Upper lobe of right lung (tissue), 1 donor: ENCODE measurements at places on chromosomes 5 and 9. TPM values are rescaled to one million over a fixed set of nuclear protein-coding genes. Genes with fewer than 3 reads are reported as not detected.
A peak's percentile ranks its signal among the peaks of the same experiment; 100 is the strongest.

DNA sequence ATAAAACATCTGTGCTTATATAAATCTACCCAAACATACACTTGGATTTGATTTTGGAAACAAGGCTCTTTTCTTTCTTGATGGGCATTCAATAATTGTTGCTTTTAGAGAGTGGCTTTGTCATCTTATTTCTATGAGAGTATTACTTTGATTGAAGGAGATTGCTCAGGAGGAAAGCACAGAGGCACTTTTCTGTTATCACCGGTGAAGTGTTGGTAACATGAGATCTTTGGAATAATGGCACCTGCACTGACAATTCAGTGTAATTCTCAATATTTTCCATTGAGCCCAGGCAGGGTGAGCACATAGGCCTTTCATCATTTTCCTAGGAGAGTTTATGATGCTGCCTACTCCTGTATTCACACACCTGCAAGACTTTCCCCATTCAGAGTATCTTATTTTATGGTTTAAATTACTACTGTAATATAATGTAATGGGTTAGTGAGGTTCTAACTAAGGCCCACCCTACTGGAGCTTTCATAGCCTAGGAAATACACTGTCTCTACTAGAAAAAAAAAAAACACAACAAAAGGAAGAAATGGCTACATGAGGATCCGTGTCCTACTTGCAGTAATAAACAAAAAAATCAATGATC lies 244.3 kb downstream of the DENND1A start:
- DNase-seq = no peak

GRCh38 chr9:86279839-86280238 lies 2.5 kb downstream of the ISCA1 start:
- DNase-seq = no peak

DNA sequence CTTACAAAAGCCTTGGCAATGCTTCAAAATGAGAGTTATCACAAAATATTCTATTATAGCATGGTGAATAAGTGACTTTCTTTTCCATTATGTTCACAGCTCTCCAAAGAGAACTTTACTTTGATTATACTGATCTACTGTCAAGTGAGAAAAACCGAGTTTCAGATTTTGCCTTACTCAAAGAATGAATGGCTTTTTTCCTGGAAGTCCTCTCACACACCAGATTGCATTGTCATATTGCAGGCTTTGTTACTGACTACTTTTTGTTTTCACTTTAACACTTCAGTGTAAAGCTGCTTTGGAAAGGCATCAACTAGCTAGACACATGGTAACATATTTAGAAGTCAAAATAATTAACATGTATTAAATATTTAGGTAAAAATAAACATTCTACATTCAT lies 765.2 kb upstream of the NUDT12 start:
- no peak for DNase-seq

DNA sequence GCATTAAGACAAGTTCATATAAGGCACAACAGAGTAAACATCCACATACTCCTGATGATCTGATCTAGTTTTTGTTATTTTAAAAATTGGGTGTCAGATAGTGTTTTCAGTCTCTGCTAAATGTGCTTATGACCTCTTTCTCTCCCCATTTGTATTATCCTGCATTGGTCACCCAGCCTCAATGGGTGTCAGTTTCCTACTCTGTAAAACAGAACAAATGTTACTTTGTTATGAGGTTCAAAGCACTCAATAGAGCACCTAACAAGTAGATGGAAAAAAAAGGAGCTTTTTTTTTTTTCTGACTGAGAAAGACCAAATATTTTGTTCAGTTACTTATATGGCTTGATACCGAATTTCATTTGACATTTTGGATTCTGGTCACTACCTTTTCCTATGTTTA lies 33.6 kb upstream of the RASGRF2 start:
- no peak for DNase-seq

- no peak for DNase-seq
Observed at GRCh38 chr5:31404325-31404724, 127.6 kb downstream of the DROSHA start.

GRCh38 chr5:39577529-39577928 lies 152.7 kb upstream of the DAB2 start:
- DNase-seq = no peak

ARID3C gene
- total RNA-seq = not detected

- DNase-seq = peak; percentile 96
Observed at GRCh38 chr9:69759421-69760277, at the start of gene PTAR1. TSS of gene PTAR1 (minus strand) at chr9:69760011. CDS start at chr9:69759938, 73 bp downstream.

RNF208 gene
- total RNA-seq = 6.7 TPM

GRCh38 chr5:113451797-113452196 lies 17.0 kb upstream of the TSSK1B start:
- DNase-seq = no peak

OR13J1 gene
- total RNA-seq = not detected

- DNase-seq = peak; percentile 82
Observed at GRCh38 chr5:172925336-172925948, 33.8 kb upstream of the RPL26L1 start.

DNA sequence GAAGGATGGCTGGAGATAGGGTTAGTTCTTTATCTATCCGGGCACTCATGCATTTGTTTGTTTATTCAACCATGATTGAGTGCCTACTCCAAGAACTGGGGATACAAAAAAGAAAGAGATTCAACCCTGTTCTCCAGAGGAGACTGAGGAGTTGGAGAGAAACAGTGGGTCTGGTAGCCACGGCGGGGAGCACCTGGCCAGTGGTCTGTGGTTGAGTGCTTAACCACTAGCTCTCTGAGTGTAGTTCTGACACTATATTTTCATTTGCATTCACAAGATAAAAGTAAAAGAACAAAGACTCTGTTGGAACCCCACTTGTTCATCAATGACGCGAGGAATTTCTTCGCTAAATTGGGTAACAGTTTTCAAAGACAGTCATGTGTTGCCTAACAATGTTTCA lies 295.5 kb upstream of the MSX2 start:
- DNase-seq = no peak

DNA sequence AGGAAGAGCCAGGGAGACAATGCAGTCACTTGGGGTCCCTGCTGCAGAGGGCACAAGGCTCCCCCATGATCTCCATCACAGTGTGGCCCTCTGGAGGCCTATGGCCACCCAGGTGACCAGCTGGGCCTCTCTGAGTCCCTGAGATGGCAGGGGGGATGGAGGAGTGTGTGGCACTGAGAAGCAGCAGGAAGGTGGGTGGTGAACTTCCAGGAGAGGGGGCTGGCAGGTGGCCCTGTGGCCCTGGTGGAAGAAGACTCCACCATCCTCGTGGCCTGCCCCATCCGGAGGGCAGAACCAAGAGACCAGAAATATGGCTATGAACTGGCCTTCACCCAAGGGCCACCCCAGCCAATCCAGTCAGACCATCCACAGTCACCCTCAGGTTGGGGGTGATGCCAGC lies 31.7 kb upstream of the AFAP1L1 start:
- no peak for DNase-seq

- no peak for DNase-seq
Observed at GRCh38 chr9:129506892-129507291, 114.0 kb downstream of the C9orf50 start.
